ENCODE measurements at places on chromosomes 16 and 17.

- DNase-seq, result no peak
Observed at GRCh38 chr17:73713136-73713535, 68.9 kb upstream of the SDK2 start.

GRCh38 chr16:77093309-77093708 lies 97.7 kb upstream of the MON1B start:
- DNase-seq, result no peak

- no peak for DNase-seq
Observed at GRCh38 chr16:18839555-18839954, 38.2 kb upstream of the ARL6IP1 start.

DNA sequence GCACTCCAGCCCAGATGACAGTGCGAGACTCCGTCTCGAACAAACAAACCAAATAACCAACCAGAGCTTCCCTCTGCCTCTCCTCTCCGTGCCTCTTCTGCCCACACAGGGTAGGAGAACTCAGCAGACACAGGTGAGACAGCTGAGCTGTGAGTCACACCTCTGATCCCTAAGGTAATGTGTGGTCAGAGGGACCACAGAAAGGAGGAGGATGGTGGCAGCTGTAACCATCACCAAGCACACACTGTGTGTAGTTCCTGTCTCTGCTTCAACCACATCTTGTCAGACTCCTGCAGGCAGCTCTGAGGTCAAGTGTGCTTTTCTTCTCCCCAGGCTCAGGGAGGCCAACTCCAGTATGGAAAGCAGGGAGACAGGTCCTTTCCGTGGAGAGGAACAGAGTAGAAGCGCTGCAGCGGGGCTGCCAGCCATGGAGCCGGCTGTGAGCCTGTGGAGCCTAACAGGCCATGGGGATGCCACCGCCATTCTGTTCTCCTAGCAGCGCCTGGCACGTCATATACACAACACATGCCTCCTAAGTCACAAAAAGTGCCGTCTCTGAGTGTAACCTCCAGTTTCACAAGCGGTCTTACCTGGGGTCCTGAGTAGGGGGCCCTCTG lies 7.1 kb downstream of the NUDT16L1 start:
- no peak for DNase-seq

DNA sequence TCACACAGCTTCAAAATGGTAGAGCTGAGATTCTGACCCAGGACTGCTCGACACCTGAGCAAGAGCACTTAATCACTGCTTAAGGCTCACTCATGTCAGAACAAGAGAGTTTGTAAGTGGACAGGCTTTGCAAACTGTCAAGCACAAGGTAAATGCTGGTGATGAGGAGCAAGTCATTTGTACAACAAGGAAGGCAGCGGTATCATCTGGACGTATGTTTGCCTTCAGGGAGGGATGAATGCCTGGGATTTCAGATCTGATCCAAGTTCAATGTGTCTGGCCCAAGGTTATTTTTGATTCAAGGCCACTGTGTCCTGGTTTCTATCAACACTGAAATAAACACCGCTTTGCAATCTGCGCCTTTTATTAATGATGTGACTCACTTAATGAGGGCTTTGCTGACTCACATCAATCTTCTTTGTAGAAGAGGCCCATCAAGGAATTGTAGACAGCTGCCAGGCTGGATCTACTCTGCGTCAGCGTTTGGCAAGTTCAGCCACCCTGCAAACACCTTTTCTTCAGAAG lies 174.4 kb upstream of the HS3ST3A1 start:
- no peak for DNase-seq

- peak; percentile 29 for DNase-seq
Observed at GRCh38 chr17:76353004-76353598, 615 bp downstream of the PRPSAP1 start.

- DNase-seq, result no peak
Observed at GRCh38 chr16:31219154-31219741, 2.3 kb upstream of the PYDC1 start.

DNA sequence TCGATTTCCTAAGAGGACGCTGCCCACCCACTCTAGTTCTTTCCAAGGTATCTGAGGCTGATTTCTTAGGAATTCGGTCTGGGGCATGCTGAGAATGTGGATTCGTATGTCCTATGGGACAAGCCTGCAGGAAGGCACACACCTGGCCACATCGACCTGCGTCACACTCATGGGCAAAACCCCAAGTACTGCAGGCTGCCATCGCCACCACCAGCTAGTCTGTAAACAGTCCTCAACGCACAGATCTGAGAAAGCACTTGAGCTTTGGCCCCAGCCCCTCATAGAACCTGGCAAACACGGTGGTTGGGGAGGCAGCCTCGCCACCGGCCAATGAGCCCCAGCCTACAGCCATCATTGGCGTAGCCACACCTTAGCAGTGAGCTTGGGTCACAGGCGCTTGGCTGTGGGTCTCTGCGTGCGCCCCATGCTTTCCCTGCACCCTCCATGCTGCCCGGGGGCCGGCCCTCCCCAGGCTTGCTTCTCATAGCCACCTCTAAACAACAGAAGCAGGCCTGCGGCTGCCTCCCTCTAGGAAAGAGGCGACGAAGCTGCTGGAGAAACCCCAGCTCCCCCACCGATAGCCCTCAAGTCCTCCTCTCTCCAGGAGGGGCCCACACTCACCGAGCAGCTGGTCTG lies 75.1 kb downstream of the ZNF778 start:
- no peak for DNase-seq

DNA sequence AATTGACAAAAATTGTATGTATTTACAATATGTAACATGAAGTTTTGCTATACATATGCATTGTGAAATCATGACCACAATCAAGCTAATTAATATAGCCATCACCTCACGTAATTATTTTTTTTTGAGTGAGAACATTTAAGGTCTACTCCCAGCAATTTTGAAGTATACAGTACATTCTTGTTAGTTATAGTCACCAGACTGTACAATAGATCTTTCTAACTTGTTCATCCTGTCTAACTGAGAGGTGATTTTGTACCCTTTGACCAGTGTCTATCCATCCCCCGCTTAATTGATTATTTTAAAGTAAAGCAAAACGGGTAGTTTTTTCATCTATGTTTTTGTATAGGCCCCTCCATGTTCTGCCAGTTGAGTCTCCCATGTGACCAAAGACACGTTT lies 30.3 kb downstream of the NTN1 start:
- no peak for DNase-seq

DNA sequence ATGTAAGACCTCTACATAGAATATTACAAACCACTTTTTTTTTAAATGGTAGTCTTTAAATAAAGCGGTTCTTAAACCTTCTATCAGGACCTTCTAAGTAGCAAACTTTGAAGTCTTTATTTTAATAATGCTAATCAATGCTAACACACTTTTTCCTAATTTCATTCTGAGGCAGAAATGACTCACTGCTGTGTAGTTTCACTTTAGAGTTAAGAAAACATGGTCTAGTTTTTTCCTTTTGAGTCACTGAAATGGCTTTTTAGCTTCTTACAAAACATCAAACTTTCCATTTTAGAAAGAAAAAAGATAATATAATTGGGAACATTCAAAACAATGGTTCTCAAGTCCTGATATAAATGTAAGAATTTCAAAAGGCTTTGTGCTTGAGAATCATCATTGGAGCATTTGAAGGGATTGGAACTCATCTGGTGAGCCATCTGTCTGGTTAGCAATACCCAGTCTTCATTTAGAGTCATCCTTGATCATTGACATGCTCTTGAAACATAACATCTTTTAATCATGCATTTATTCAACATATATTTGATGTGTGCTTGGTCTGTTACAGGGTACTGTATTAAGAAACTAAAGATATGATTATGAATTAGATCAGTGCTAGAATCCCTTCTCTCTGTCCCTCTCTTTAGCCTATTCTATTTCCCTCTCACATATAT lies 258.3 kb upstream of the MON1B start:
- DNase-seq, result no peak

- no peak for DNase-seq
Observed at GRCh38 chr17:14986127-14986526, 279.0 kb downstream of the PMP22 start.

DNA sequence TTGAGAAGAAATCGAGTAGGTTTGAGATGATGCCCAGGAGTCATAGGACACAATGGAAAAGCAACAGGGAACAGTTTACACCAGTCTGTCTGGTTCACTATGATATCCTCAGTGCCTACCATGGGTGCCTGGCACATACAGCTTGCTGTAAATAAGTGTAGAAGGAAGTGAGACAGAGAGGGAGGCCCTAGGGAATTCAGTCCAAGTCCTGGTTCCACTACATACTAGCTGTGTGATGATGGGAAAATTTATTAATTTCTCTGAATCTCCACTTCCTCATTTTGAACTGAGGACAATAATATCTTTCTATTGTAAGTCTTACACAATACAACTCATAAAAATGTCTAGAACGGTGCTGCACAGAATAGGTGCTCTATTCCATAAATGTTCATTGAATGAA lies 53.3 kb upstream of the LYRM9 start:
- DNase-seq, result no peak

DNA sequence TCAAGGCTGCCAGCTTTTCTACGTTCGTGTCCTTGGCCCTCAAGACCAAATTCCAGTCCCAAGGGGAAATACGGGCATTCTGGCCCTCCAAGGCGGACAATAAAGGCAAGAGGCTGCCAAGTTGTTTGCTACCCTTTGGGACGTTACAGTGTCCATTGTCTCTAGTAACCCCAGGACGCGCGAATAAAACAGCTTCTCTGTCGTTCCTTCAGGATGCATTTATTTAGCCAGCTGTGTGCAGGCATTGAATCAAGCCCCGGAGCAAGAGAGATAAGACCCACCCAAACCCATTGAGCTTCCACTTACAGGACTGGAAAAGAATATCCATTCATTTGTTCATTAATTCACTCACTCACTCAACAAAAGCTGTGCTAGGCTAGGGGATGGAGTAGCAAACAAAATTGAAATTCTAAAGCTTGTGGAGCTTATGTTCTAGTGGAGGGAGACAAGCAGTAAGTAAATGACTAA lies 656 bp downstream of the MRPL58 start:
- peak; percentile 9 for DNase-seq

GRCh38 chr16:27365142-27366089 lies 36.6 kb upstream of the IL21R start:
- DNase-seq, result no peak

- DNase-seq, result no peak
Observed at GRCh38 chr17:55154101-55154500, 110.7 kb upstream of the HLF start.

DNA sequence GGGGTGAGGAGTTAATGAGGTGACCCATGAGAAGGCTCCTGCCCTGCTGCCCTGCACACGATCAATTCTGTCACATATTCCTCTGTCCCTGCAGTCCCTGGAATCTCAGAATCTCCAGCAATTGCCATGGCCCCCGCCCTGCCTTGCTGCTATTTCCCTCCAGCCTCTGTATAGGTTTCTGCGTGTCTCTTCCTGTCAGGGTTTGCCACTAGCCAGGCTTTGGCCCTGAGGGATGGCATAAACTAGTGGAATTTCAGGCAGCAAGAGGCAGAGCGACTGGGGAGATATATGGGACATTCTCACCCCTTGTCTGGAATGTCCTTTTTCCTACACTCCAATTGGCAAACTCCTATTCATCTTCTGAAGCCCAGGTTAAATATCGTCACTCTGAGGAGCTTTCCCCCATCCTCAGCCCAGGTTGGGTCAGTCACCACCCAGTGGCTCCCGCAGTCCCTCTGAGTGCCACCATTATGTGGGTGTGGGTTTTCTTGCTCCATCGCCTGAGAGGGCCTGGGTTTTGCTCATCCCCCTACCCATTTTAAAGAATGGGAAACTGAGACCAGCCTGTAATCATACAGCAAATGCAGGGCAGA lies 15.5 kb upstream of the NATD1 start:
- DNase-seq, result no peak

DNA sequence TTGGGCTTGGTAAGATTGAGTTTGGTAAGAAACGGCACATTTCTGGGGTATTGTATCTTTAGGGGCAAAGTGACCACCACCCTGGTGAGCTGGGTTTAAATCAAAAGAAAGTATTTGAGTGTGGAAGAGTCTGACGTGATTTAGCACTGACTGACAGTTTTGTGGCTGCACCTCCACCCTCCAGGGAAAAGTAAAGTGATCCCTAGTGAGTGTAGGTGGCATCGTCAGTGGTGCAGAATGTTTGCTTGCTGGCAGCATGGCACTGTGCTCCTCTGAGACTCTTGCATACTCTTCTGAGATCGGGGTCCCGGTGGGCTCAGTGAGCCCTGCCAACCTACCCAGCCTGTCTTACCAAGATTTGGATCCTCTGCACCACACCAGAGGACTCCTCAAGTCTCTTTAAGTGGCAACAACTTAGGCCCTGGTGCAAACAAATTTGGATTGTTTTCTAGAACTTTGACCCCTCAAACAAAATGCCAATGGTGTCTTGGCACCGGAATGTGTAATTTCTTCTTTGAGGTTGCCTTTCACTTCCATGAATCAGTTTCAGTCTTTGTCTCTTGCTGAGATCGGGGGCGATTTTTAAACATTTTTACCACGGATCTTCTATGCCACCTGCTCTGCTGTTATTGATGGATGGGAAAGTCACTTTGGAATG lies 2.8 kb downstream of the PRKCB start:
- no peak for DNase-seq

- DNase-seq, result peak; percentile 12
Observed at GRCh38 chr16:22787466-22788192, 26.3 kb upstream of the HS3ST2 start.

GRCh38 chr16:21185659-21186325 lies 25.6 kb downstream of the ZP2 start:
- DNase-seq, result no peak

GRCh38 chr17:29587591-29587990 lies 1.9 kb downstream of the GIT1 start:
- DNase-seq, result no peak

- DNase-seq, result no peak
Observed at GRCh38 chr17:71600137-71600789, 520.6 kb upstream of the SOX9 start.

DNA sequence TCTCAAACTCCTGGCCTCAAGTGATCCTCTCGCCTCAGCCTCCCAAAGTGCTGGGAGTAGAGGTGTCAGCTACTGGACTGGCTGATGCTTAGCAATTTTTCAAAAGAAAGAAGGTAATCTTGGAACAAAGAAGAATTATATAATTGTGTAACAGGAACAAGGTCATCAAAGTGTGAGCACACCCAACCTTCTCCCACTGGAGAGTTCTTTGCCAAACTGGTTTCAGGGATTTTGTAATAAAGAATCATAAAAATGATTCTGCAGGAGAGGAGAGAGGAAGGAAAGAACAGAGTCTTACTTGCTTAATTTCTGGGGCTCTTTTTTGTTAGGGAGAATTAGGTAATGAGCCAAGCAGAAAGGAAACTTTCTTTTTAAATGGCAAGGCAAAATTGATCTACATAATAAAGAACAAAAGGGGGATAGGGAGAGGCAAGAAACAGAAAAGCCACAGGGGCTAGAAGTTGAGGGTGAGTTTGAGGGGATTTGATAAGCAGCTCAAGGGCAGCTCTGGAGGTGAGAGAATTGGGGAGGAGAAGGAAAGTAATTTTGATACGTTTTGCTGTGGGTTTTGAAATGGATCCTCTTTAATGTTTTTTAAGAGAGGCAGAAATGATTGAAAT lies 21.3 kb downstream of the CHD9NB start:
- DNase-seq, result no peak
